NCI-H774 (cell line): ENCODE measurements at places on chromosomes 7 and 10.

- no peak for DNase-seq
Measured at GRCh38 chr10:8416192-8416701, 361.8 kb downstream of the GATA3 start.

GRCh38 chr10:1516492-1517165 lies 220.7 kb downstream of the ADARB2 start:
- DNase-seq: peak; percentile 59

- DNase-seq: peak; percentile 91
Measured at GRCh38 chr7:158325530-158326381, 261.9 kb downstream of the PTPRN2 start.

GRCh38 chr7:47088329-47089067 lies 493.4 kb downstream of the TNS3 start:
- peak; percentile 17 for DNase-seq

- no peak for DNase-seq
Measured at GRCh38 chr10:16602104-16602775, 80.6 kb upstream of the C1QL3 start.

DNA sequence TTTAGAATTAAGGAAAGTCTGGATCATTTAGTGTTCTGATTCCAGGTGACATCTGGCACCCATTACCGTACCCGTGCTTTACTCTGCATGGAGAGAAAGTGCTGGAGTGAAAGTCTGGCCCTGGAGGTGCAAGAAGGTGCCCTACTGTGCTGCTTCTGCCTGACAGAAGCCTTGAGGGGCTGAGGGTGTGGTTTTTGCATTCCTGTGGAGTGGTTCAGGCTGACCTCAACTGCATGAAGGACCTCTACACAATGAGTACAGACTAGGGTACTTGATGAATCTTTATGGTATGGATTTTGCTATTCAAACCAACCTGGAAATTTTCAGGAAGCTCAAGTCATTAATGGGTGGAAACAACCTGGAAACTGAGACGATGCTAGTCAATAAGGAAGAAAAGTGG lies 45.1 kb upstream of the GSAP start:
- DNase-seq: no peak

DNA sequence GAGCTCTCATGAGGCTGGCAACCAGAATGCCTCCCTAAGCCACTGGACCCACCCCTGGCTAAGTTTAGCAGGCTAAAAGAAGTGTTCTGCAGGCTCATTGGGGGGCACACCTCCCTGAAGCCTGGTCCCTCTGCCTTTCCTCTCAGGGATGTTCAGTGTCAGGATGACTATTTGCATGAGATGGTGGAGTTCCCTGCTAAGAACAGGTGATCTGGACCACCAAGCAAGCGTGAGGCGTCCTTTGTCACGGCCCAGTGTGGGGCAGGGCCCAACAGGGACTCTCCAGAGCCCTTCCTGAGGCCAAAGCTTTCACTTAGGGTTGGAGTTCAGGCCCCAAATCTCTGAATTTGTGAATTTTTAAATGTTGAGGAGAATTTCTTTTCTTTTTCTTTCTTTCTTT lies 12.0 kb downstream of the SUFU start:
- DNase-seq: no peak

GRCh38 chr7:50335795-50336754 lies 31.6 kb downstream of the IKZF1 start:
- DNase-seq: peak; percentile 36

- DNase-seq: no peak
Measured at GRCh38 chr10:12887780-12888179, 113.7 kb downstream of the CCDC3 start.

GRCh38 chr7:88200789-88201188 lies 19.0 kb downstream of the SRI start:
- DNase-seq: peak; percentile 44

- no peak for DNase-seq
Measured at GRCh38 chr7:126791306-126791705, 461.4 kb downstream of the GRM8 start.

GRCh38 chr10:110522365-110522988 lies 24.8 kb downstream of the DUSP5 start:
- no peak for DNase-seq

- DNase-seq: no peak
Measured at GRCh38 chr10:71461457-71461856, 64.7 kb downstream of the CDH23 start.

DNA sequence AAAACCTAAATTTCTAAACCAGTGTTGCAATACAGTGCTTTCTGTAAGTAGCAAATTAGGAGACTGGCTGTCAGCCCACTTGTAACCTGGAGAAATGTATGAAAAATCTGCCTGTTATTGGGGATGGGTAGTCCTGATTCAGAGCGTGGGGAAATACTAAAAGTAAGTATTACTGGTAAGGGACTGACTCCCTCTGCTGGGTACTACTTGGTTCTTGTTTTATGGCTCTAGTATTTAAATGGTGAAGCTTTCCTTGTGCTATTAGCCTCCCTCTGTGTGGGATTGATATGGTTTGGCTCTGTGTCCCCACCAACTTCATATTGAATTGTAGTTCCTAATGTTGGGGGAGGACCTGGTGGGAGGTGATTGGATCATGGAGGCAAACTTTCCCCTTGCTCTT lies 886.1 kb downstream of the SORCS1 start:
- no peak for DNase-seq

DNA sequence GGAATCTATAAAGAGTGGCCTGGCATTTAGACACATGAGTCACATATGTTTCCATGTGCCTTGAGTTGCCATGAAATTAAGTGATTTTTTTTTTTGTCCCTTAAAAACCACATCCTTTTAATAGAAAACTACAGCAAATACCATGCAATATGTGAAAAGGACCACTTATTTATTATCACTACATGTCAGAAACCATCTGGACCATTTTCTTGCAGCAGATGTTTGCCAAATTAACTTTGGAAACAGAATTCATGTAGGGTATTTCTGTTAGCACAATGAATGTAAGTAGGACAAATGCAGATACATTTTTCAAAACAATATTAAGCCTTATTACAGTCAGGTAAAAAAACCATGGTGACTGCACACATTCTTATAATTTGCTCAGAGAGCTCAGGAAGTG lies 230.6 kb downstream of the REEP3 start:
- no peak for DNase-seq

DNA sequence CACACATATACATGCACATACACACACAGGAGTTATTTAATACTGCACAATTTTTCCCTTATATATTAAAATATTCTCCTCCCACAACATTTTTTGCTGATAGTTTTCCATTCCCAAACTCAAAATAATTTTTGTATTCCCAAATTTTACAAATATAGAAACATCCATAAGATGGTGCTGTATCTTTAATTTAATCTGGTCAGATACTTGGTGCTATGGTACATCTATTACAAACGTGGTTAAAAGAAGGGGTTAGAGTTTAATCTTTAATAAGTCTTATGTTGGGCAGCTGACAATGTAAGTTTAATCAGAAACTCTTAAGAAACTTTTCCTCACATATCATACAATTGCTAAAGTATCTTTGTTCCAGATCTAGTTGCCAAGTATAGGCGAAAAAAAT lies 10.2 kb upstream of the CADPS2 start:
- no peak for DNase-seq

DNA sequence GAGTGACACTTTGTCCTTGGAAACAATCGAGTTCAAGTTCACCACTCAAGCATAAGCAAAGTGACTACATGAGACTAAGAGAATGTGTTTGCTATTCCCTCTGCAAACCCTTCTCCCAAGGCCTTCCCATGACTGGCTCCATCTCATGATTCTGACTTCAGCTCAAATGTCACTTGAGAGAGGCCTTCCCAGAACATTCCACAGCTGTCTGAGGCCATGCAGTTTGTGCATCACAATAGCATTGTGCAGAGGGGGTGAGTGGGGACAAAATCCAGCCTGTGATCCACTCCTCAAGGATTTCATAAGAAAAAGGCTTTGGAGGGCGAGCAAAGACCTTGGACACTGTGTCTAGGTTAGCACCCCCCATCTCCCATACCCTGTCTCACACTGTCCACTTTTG lies 6.9 kb upstream of the LRMDA start:
- DNase-seq: no peak

- DNase-seq: peak; percentile 80
Measured at GRCh38 chr10:76303682-76304316, 872.4 kb downstream of the LRMDA start.

DNA sequence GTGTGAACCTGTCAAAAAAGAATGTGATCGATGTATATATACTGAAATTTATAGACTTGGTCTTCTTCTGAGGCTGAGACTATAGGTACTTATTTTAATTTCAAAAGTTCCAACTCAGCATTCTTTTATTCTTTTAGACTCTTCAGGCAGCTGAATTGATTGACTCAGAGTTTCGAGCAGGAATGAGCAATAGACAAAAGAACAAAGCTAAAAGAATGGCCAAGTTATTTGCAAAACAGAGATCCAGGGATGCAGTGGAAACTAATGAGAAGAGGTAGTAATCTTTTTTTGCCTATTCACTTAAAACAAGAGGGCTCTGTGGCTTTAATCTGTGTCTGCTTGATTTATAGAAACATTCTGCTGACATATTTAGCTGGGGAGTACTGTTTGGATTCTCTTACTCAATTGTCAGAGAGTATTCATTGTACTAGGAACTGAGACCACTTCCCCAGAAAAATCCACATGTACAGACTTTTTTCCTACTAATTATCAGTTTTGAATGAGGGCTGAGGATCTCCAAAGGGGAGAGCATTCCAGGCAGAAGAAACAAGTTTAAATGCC lies 30.1 kb downstream of the BTAF1 start:
- DNase-seq: no peak

GRCh38 chr7:22190736-22191135 lies 166.2 kb downstream of the RAPGEF5 start:
- DNase-seq: no peak

GRCh38 chr10:110500515-110500905 lies 2.8 kb downstream of the DUSP5 start:
- no peak for DNase-seq

- no peak for DNase-seq
Measured at GRCh38 chr7:72281308-72281707, 130.8 kb downstream of the CALN1 start.

DNA sequence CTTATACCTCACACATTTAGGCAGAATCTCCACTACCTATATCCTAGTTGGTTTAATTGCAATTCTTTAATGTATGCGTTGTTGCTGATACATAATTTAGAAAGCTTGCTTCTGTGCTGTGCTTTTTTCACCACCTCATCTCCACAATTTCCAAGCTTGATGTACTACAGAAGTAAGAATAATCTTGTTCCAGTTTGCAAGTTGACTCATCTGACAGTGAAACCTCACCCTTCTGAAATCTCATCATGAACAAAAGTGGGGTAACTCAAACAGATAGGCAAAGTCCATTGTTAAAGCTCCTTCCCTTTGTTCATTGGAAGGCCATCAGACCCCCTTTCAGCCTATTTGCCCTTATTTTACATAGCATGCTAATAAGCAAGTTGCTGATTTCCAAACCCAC lies 13.6 kb downstream of the EIF4EBP2 start:
- no peak for DNase-seq

GRCh38 chr10:14010101-14010558 lies 320.6 kb downstream of the FRMD4A start:
- no peak for DNase-seq
